Peyer's patch (tissue), 4 donors: ENCODE measurements at places on chromosomes 12 and 14.

- no peaks in the 10 kb centered on the region for H3K27me3 ChIP-seq
- H3K4me1 ChIP-seq: no peaks in the 10 kb centered on the region
- DNase-seq: no peak
- no peak overlapping the region for H3K4me3 ChIP-seq
- no peaks in the 10 kb centered on the region for H3K36me3 ChIP-seq
Observed at GRCh38 chr12:16473610-16474326, 126.3 kb downstream of the MGST1 start.

DNA sequence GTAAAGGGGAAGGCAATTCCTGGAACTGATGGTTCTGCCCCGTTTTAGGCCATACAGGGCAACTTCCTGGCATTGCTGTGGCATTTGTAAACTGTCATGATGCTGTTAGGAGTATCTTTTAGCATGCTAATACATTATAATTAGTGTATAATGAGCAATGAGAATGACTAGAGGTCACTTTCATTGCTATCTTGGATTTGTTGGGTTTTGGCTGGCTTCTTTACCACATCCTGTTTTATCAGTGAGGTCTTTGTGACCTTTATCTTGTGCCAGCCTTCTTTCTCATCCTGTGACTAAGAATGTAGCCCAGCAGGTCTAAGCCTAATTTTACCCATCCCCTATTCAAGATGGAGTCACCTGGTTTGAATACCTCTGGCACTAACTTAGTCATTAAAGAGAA, 51.2 kb downstream of the TESPA1 start:
- no peak overlapping the region for H3K27ac ChIP-seq
- H3K36me3 ChIP-seq: no peaks in the 10 kb centered on the region
- H3K4me3 ChIP-seq: no peak overlapping the region
- H3K27me3 ChIP-seq: no peaks in the 10 kb centered on the region

GRCh38 chr12:130087222-130087621, 75.0 kb upstream of the FZD10 start:
- H3K27ac ChIP-seq: no peak overlapping the region
- H3K27me3 ChIP-seq: no peaks in the 10 kb centered on the region
- DNase-seq: no peak

GRCh38 chr12:132700212-132700822, 10.3 kb upstream of the PGAM5 start:
- H3K27ac ChIP-seq: no peak overlapping the region
- no peaks in the 10 kb centered on the region for H3K4me1 ChIP-seq
- H3K27me3 ChIP-seq: no peaks in the 10 kb centered on the region
- DNase-seq: no peak

DNA sequence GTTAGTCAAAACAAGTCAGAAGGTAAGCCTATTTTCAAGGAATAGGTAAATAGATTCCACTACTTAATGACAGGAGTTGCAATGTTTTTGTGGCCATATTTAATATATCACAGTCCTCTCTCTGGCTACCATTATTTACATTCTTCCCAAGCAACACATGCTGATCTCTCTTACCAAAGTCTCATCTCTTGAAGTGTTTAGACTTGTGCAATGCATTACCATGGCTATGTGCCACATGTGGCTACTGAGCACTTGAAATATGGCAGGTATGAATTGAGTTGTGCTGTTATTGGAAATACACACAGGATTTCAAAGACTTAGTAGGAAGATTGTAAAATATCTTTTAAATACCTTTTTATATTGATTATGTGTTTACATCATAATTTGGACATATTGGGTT, 262.4 kb upstream of the PDE3A start:
- no peak for DNase-seq
- H3K36me3 ChIP-seq: no peaks in the 10 kb centered on the region
- no peak overlapping the region for H3K4me3 ChIP-seq
- no peaks in the 10 kb centered on the region for H3K4me1 ChIP-seq

DNA sequence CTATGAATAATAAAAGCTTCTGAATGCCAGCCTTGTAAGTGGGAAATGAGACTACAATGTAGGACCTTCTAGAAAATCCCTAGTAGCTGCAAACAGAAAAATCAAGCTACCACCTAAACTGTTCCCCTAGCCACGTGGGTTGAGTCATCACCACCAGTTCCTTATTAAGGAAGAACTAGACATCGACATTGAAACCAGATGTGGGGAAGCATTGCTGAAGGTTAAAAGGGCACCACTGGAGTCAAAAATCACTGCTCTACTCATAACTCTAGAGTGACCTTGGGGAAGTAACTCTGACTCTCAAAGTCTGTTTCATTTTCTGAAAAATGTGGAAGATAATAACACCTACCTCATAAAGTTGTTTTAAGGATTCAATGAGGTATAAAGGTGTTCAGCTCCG, 9.4 kb upstream of the CNIH1 start:
- H3K36me3 ChIP-seq: no peaks in the 10 kb centered on the region
- no peak overlapping the region for H3K27ac ChIP-seq
- H3K27me3 ChIP-seq: no peaks in the 10 kb centered on the region

- no peak overlapping the region for H3K4me3 ChIP-seq
- H3K27ac ChIP-seq: no peak overlapping the region
- H3K4me1 ChIP-seq: no peaks in the 10 kb centered on the region
- peak; percentile 76 for DNase-seq
- peaks cover 20% of the 10 kb centered on the region for H3K36me3 ChIP-seq
- H3K27me3 ChIP-seq: no peaks in the 10 kb centered on the region
Observed at GRCh38 chr14:102497998-102498677, 11.4 kb downstream of the ANKRD9 start.

GRCh38 chr12:121647-122046, 55.1 kb downstream of the IQSEC3 start:
- H3K4me1 ChIP-seq: no peaks in the 10 kb centered on the region
- no peak for DNase-seq
- H3K27ac ChIP-seq: no peak overlapping the region
- no peak overlapping the region for H3K4me3 ChIP-seq

DNA sequence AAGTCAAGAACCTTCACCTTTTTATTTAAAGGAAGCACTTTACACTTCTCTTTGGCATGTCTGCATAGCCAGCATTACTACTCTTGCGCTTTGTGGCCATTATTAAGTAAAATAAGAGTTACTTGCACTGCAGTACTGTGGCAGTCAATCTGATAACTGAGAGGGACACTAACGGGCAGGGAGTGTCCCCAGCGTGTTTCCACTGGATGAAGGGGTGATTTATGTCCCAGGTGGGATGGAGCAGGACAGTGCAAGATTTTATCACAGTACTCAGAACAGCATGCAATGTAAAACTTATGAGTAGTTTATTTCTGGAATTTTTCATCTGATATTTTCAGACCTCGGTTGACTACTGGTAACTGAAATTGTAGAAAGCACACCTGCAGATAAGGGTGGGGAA, 8.1 kb upstream of the M6PR start:
- no peak overlapping the region for H3K4me3 ChIP-seq
- no peak overlapping the region for H3K27ac ChIP-seq
- H3K27me3 ChIP-seq: no peaks in the 10 kb centered on the region

- H3K36me3 ChIP-seq: no peaks in the 10 kb centered on the region
- H3K27ac ChIP-seq: no peak overlapping the region
- H3K4me1 ChIP-seq: no peaks in the 10 kb centered on the region
Observed at GRCh38 chr12:48936379-48936979, 11.2 kb upstream of the FKBP11 start.

- H3K27me3 ChIP-seq: no peaks in the 10 kb centered on the region
- no peak overlapping the region for H3K4me3 ChIP-seq
- DNase-seq: no peak
- H3K4me1 ChIP-seq: peaks cover 4% of the 10 kb centered on the region
Observed at GRCh38 chr12:105562199-105562971, 231.9 kb downstream of the C12orf75 start.

DNA sequence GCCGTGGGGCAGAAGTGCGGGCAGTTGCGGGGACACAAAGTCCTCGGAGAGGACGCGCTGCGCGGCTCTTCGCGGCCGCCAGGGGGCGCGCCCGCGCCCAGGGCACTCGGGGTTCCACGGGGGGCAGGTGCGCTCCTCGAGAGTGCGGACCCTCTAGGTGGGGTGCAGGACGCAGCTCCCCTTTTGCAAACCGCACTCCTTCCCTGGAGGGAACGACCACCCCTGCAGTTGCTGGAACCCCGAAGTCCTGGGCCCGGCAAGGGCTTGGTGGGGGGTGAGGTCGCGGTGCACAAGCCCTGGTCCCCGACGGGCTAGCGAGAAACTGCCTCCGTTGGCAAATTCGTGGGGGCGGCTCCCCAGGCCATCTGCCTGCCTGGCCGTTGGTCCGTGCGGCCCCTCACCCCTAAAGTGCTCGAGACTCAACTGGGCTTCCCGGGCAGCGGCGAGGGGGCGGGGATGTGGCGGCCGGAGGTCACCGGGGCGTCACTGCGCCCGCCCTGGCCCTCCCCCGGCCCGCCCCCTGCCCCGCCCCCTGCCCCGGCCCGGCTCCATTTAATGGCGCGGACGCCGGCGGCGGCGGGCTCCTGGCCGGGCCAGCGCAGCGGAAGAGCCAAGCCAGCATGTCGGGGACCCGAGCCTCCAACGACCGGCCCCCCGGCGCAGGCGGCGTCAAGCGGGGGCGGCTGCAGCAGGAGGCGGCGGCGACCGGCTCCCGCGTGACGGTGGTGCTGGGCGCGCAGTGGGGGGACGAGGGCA, at the start of gene ADSS1:
TSS of gene ADSS1 (plus strand) at position 579 of the 756 bp plus-strand sequence. CDS start at position 621, 42 bp downstream.
- peak within 1 kb of the TSS; percentile 69 for H3K27ac ChIP-seq
- peaks cover 6% of the 10 kb centered on the region for H3K4me1 ChIP-seq
- peak; percentile 87 for DNase-seq
- no peaks in the 10 kb centered on the region for H3K27me3 ChIP-seq

DNA sequence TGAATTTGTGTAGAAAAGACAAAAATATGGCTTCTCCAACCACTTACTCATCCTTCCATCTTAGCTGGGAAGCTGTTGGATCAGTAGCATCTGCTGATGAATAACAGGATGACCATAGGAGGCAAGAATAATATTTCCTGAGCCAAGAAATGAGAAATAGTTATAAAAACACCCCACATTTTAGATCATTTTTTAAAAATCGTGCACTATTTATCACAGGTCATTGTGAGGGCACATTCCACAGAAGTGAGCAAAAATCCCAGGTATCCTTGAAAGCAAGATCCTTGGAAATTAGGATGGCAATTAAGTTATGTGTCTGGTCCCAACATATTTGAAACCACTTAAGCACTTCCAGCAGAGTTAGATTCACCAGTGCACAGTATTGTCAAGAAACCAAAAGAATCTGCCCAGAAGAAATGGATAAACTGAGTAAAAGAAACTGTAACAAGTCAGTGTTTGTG, 8.4 kb downstream of the FAR2 start:
- H3K27ac ChIP-seq: no peak overlapping the region
- H3K4me1 ChIP-seq: no peaks in the 10 kb centered on the region
- no peak for DNase-seq
- no peak overlapping the region for H3K4me3 ChIP-seq
- no peaks in the 10 kb centered on the region for H3K36me3 ChIP-seq

DNA sequence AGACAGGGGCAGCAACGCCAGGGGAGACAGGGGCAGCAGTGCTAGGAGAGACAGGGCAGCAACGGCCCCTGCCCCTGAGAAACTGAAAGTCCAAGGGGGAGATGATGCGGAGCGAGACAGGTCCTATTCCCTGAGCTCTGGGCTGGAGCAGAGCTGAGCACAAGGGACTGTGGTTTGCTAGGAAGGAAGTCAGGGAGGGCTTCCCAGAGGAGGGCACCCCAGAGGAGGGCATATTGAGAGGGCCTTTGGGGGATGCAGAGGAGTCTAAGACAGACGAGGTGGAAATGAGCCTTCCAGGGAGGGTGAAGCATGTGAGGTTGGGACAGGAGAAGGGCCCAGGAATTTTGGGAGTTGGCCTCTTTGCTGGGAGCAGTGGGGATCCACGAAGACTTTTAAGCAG, 52.1 kb upstream of the BEGAIN start:
- H3K4me1 ChIP-seq: peaks cover 5% of the 10 kb centered on the region
- H3K27me3 ChIP-seq: no peaks in the 10 kb centered on the region
- H3K27ac ChIP-seq: no peak overlapping the region
- no peak for DNase-seq

DNA sequence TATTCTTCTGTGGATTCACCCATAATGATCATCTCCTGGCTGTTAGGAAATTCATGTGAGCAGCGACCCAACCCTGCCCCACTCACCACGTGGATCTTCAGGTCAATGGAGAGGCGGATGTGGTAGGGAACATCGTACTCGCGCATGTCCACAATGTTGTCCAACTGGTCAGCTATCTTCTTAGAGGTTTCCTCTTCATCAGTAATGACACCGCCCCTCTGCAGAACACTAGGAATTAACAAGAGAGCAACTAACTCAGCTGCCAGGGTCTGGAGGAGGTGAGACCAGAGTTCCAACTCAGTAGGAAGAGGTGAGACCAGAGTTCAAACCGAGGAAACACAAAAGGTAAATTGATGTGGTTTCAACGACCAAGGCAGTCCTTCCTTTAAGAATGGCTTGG, 9.7 kb downstream of the POLE start:
- no peaks in the 10 kb centered on the region for H3K4me1 ChIP-seq
- H3K27ac ChIP-seq: no peak overlapping the region
- no peaks in the 10 kb centered on the region for H3K27me3 ChIP-seq
- no peaks in the 10 kb centered on the region for H3K36me3 ChIP-seq
- DNase-seq: no peak

GRCh38 chr12:113386866-113387566, 16.7 kb downstream of the SDS start:
- no peak for DNase-seq
- no peaks in the 10 kb centered on the region for H3K27me3 ChIP-seq
- H3K36me3 ChIP-seq: no peaks in the 10 kb centered on the region
- no peaks in the 10 kb centered on the region for H3K4me1 ChIP-seq

- H3K4me3 ChIP-seq: no peak overlapping the region
- H3K4me1 ChIP-seq: no peaks in the 10 kb centered on the region
- no peaks in the 10 kb centered on the region for H3K27me3 ChIP-seq
- no peaks in the 10 kb centered on the region for H3K36me3 ChIP-seq
Observed at GRCh38 chr12:106521901-106522300, 60.9 kb upstream of the RFX4 start.

- H3K4me1 ChIP-seq: no peaks in the 10 kb centered on the region
- H3K27me3 ChIP-seq: no peaks in the 10 kb centered on the region
- DNase-seq: no peak
Observed at GRCh38 chr12:110824342-110824741, 22.4 kb upstream of the CCDC63 start.

- no peaks in the 10 kb centered on the region for H3K36me3 ChIP-seq
- H3K27me3 ChIP-seq: no peaks in the 10 kb centered on the region
- no peak overlapping the region for H3K27ac ChIP-seq
- H3K4me1 ChIP-seq: no peaks in the 10 kb centered on the region
- no peak for DNase-seq
- H3K4me3 ChIP-seq: no peak overlapping the region
Observed at GRCh38 chr14:99378782-99379214, 101.9 kb downstream of the SETD3 start.

- H3K4me3 ChIP-seq: no peak overlapping the region
- no peaks in the 10 kb centered on the region for H3K36me3 ChIP-seq
- no peaks in the 10 kb centered on the region for H3K4me1 ChIP-seq
- no peak for DNase-seq
Observed at GRCh38 chr12:9349888-9350885, 142.0 kb upstream of the PZP start.

- H3K4me1 ChIP-seq: no peaks in the 10 kb centered on the region
- no peak overlapping the region for H3K4me3 ChIP-seq
- H3K36me3 ChIP-seq: no peaks in the 10 kb centered on the region
- no peak for DNase-seq
- H3K27me3 ChIP-seq: no peaks in the 10 kb centered on the region
- no peak overlapping the region for H3K27ac ChIP-seq
Observed at GRCh38 chr12:102888511-102888910, 28.5 kb downstream of the PAH start.
